ENCODE measurements at places on chromosomes 3 and 15.

GRCh38 chr15:37693926-37694325 is 240.5 kb upstream of the TMCO5A start:
- DNase-seq, result no peak

- no peak for DNase-seq
Measured at GRCh38 chr3:54772051-54772450, 155.8 kb downstream of the LRTM1 start.

- no peak for DNase-seq
Measured at GRCh38 chr3:59481776-59482400, 432.1 kb upstream of the CFAP20DC start.

GRCh38 chr3:46893763-46894162 is 16.2 kb downstream of the PTH1R start:
- no peak for DNase-seq
